ENCODE measurements at places on chromosomes 6 and 20.

GRCh38 chr6:101393829-101394251 lies 332 bp downstream of the GRIK2 start:
- DNase-seq, result no peak

DNA sequence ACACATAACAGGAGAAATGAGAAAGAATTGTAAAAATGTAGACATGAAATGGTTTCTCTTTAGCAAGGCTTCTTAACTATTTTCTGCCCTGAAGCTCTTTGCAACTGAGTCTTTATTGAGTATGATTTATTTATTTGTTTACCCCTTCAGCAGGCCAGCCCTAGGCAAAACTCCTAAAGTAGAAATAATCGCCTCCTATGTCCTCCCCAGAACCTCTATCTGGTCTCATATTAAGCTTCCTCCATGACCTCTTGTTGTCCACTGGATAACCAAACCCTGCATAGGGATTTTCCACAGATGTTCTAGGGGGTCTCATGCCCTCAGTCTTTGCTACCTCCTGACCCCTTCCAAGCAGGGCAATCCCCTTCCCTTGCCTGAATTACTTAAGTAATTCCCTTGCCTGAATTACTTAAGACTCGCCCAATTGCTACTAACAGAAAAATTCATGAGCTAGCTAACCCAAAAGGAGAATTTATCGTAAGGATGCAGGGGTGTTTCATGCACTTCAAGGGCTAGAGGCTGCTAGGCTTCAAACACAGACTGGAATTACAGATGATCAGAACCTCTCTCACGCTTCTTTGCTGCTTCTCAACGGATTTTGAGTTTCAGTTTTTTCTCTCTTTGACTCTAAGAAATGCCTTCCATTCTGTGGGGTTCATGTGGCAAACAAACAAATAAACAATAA lies 425.9 kb upstream of the RNF217 start:
- no peak for DNase-seq

DNA sequence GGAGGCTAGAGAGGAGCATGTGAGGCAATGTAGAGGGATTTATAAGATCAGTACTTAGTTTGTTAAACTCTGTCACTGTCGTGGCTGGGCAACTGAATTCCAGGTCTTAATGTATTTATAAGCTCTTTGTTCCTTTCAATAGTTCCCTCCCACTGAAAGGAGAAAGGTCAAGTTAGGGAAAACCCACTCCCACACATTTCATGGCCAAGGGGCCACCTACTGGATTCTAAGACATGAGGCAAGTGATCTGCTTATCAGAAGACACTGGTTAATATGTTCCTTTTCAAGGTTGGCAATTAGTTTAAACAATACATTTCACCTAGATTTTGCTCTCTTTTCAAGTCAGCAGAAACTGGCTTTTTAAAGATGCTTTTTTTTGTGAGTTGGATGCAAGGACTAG lies 5.4 kb upstream of the GSTA5 start:
- no peak for DNase-seq

DNA sequence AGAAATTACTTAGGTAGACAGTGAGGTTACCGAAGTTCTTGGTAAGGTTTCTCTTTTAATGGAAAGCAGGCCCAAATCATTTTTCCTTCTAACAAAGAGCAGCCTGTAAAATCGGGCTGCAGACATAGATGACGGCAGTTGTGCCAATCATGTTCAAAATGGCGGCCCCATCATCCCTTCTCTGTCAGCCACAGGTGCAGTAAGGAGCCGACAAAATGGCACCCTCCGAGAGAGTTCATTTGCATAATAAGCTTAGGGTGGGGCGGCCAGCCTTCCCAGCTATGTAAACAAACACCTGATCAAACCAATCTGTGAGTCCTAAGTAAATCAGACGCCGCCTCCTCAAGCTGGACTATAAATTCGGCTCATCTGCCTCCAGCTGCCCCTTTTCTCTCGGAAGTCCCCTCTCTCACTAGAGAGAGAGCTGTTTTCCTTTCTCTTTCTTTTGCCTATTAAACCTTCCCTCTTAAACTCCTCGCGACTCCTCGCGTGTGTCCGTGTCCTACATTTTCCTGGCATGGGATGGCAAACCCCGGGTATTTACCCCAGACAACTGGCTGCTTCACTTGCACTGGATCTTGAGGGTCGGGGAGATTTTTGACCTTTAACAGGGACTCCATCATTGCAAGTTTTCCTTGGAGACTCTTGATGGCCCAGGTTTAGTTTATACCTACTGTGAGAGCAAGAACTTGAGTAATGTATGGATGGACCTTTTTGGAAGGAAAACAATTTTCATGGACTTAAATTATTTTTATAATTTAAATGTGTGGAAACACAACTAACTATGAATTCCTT lies 8.9 kb upstream of the DDR1 start:
- no peak for DNase-seq

DNA sequence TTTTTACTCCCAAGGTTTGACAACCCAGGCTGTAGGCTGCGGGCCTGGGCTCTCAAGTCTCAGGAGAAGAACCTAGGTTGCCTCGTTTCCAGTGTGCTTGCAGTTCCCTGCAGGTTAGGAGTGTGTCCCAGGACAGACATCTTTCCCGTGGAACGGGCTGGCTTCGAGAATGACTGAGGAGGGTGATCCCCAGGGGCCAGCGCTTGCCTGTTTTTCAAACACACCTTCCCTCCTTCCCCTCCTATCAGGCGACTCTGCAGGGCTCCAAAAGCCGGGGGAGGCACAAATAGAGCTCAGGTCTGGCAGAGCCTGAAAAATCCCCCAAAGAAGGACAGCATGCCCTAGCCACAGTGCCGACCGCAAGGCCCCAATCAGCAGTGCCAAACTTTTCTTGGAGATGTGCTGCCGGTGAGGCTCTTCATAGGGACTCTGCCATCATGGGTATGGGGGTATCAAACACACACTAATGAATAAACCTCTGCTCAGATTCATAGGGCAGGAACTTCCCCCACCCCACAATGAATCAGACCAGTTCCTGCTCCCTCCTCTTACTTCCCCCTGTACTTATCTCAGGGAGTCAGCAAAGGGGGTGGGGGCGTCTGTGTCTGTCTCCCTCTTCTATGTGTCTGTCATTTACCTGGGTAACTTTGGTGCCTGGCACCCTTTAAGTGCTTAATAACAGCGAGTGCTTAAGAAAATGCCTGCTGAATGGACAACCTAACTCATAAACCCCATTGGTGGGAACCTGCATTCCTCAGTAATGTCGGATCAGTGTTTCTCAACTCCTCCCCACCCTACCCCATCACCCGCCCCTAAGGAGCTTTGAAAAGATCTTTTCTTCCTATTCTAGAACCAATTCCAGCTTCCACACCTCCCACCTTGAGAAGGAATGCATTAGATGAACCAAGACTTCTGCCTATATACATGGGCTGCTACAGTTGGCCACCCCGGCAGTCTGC lies 1.6 kb downstream of the KCNG1 start:
- DNase-seq, result peak; percentile 6

- DNase-seq, result peak; percentile 34
Measured at GRCh38 chr6:77463861-77464494, 687 bp upstream of the HTR1B start.

GRCh38 chr6:118086159-118086558 lies 179.1 kb downstream of the SLC35F1 start:
- DNase-seq, result no peak

DNA sequence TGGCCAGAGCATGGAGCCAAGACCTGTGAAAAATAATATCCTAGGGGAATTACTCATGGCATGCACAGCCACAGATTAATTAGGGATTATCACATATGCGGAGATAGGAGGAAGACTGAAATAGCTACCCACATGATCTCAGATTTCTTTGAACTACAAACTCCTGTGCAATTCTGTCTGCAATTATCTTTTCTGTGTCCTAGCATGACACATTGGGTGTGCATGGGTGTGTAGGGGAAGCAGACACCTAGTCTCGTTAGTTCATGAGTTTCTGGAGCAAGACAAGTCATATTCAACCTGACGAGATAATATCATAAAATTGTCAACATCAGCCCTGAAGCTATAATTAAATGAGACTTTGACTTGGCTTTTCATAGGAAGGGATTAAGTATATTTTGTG lies 3.6 kb upstream of the SLC17A4 start:
- DNase-seq, result no peak

DNA sequence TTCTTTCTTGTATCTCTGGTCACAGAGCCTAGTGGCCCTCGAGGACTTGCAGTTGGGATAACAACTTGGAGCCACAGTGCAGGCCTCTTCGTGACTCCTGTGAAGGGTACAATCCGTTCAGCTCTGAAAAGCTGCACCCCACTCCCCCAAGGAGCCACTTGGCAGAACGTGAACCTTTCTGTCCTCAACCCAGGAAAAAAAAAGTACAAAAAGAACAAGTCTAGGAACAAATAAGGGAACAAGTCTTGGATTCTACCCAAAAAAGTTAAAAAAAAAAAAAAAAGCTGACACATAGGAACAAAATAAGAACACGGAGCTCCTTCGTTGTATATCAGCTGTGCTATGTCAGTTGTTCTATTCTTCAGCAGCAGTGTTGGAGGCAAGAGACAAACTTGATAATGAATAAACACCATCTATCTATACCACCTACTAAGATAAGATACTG lies 77.9 kb upstream of the TULP1 start:
- no peak for DNase-seq

DNA sequence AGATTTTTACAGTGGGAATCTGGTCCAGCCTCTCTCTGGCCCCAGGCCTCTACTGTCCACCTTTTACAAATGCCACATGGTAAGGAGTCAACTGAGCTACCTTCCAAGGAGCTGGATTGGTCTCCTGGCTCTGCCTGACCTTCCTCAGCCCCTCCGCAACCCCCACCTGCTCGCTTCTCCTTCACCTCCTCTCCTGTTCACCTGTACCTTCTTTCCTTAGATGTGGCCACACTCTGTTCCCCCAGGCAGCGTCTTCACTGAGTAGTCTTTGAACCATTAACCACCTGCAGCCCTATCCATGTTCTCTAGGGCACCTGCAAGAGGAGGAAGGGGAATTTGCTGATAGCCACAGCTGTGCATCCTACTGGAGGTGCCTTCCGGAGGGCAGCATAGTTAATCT lies 55.3 kb upstream of the DDR1 start:
- no peak for DNase-seq

DNA sequence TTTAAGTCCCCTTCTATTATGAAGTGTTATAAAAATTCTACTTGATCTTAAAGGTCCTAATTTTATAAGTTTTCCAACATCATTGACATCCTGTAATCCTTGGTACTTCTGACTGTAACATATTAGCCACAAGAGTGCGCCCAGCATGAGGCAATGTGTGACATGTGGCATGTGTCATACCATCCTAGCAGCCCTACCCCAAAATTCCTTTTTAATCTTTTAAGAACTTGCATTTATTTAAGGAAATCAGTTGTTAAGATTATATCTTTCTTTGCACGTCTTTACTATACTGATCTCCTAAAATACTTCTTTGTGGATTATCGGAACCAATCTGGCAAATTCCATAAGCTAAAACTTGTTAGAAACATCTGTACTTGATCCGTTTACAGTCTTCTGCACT lies 167.1 kb upstream of the SLC24A3 start:
- DNase-seq, result peak; percentile 6

- DNase-seq, result no peak
Measured at GRCh38 chr20:49571553-49571835, 3.6 kb upstream of the PTGIS start.
